ENCODE measurements at places on chromosomes 7 and 10.

DNA sequence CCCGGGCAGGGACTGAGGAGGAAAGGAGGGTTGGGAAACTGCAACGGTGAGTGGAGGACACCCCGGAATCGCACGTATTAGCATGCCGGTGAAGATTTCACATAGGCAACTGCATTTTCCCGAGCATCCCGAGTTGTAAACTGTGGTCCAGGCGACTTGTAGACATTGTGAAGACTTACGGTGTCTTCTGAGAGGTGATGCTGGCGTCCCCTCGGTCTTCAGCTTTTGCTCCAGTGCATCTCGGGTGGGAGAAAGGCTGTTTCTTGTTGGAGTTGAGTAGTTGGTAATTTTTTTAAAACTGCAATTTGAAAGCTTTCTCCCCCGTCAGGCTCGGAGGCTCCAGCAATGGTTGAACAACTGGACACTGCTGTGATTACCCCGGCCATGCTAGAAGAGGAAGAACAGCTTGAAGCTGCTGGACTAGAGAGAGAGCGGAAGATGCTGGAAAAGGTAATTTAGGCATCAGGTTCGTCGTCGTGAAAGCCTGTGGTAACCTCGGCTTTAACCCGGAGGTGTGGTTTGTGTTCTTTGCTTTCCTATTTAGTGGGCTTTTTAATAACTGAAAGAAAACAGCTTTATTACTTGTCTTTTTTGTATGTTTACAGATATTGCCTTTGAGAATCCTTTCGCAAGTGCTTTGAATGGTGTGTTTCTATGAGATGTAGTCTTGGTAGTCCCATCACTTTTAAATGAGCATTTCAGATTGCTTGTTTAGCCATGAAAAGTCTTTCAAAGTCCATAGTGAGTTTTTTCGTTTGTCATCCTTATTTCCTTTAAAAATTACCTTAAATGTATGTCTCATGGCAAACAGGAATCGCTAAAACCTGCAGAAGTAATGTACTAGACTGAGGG lies 687 bp downstream of the HELLS start:
- no peak for DNase-seq

DNA sequence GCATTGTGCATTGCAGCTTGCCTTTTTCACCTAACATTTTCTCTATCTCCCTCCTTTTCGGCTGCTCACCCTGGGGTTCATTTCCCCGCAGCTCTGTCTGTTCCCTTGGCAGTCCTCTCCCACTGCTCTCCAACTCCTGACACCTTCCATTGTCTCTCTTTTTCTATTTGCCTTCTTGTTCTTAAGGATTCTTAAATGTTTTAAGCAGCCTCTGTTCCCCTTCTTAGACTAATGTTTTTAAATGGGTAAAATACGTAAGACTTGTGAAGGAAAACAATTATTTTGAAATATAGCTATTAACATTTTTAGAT lies 19.4 kb downstream of the BMPR1A start:
- no peak for DNase-seq

DNA sequence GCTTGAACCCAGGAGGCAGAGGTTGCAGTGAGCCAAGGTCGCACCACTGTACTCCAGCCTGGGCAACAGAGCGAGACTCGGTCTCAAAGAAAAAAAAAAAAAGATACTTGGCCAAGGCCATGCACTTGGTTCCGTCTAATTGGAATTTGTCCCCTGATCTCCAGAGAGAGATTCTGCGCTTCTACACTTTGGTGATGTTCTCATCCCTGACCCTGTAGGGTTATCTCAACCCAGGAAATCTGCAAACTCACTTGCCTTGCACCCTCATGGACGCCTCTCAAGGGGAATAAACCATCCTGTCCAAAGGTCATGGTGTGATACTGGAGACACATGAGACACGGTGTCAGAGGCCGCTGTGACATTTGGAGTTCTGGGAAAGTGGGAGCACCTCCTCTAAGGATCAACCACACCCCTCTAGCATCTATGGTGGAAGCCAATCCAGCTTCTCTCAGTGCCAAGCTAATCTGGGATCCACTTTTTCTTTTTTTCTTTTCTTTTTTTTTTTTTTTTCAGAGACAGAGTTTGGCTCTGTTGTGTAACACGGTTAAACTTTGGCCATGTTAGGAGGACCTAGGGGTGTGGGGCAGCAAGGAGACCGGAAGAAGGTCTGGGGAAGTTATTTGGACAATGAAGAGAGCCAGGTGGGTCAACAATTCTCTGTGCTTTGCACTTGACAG lies 7.8 kb upstream of the POR start:
- DNase-seq, result no peak

- no peak for DNase-seq
These were observed 43.3 kb upstream of the EZH2 start for GRCh38 chr7:148927123-148928045.

- no peak for DNase-seq
These were observed 282.9 kb upstream of the LYZL1 start for GRCh38 chr10:29005988-29006387.

DNA sequence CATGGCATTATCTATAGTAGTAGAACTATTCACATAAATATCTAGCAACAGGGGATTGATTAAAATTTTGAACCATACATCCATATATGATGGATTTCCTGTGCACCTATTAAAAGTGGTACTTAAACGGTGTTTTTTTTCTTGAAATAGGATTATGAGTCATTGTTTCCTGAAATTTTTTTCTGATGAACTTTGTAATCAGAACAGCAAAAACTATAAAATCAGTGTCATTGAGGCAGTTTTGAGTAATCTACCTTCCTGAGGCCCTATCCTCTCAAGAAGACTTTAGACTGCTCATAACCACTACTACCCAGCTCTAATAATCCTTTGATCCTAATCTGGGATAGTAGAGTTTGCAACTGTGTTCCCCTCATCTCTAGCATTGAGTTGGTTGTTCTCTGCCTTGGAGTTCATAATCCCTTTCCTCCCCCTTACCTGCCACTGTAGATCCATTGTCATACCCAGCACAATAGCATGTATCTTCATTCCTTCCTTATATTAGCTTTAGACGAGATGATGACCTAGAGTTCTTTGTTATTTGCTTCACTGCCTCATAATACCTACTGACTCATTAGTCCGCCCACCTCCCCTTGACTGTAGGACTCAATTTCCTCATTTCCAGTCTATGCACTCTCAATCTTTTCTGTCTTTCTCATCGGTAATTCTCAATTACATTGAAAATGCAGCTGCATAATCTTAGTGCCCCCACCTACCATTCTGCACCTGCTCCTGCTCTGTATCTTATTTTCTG lies 133.4 kb downstream of the LRRC4 start:
- no peak for DNase-seq

GRCh38 chr10:33333260-33334101 lies 986 bp downstream of the NRP1 start:
- DNase-seq, result no peak

DNA sequence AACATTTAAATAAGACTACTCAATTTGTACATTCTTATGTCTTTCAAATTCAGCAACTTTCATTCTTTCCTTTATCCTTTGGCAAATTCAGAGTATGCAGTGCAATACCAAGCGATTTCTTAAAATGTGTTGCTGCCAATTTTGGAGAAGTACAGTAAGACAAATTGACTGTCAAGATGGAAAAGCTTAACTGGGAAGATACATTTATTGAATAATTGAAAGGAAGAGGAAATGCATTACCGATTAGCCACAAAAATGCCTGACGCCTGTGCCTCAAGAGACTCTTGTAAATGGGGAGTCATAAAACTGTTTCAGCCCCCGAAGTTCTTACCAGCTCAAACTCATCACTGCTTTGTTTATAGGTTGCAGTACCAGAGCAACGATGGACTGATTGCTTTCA lies 373.3 kb upstream of the GALNT17 start:
- no peak for DNase-seq

DNA sequence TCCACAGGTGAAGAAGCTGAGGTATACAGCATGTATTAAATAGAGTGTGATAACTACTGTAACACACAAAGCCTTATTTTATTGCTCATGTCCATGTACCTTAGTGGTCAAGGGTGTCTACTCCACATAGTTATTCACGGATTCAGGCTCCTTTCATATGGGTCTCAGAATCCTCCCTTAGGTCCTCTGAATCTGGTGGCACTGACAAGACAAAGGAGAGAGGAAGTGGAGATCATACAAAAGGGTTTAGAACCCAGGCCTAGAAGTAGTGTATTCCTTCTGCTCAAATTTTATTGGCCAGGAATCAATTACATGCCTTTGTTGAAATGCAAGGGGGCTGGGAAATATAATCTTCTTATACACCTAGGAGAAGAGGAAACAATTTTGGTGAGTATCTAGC lies 164.6 kb downstream of the PTEN start:
- DNase-seq, result no peak

DNA sequence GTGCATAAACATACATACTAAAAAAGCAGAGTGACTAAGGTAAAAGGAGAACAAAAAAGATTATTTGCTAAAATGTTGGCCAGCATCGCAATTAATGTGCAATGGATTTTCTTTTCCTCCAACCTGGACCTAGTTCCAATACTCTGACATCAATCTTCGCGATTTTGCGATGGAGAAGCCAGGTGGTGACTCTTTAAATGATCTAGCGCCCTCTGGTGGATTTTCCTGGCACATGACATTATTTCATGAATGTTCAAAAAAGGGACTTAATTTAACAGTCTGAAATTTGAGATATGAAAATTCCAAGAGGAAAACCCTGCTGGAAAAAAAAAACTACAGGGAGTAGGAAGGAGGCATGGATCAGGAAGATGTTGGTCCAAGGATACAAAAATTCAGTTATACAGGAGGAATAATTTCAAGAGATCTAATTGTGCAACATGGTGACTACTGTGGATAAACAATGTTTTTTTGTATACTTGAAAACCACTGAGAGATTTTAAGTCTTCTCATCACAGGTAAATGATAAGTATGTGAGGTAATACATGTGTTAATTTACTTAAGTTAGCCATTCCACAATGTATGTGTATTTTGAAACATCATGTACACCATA lies 4.3 kb upstream of the KCNMA1 start:
- DNase-seq, result no peak

DNA sequence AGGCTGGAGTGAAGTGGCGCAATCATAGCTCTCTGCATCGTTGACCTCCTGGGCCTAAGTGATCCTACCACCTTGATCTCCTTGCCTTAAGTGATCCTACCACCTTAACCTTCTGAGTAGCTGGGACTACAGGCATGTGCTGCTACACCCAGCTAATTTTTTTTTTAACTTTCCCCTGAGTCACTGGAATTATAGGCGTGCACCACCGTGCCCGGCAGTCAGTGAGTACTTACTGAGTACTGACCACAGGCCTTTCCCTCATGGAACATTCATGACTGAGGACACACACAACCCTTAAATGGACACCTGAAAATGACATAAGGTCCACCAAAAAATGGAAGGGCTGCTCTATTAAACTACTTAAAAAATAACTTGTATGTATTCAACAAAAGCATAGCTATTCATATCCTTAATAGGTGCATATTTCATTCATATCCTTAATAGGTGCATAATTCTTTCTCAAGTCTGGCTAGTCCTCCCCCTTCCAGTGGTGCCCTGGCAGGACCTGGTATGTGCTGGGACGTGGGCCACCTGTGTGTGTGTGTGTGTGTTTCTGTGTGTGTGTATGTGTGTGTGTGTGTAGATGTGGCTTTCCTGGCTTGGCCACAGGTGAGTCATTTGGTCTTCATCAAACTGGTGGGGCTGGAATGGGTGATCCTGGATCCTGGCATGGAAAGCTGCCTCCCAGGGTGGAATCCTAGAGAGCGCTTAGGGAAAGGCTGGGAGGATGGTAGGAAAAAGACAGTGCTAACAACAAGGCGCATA lies 3.5 kb downstream of the FAM180A start:
- no peak for DNase-seq

GRCh38 chr10:73251683-73252444 lies 580 bp downstream of the MRPS16 start:
- no peak for DNase-seq

DNA sequence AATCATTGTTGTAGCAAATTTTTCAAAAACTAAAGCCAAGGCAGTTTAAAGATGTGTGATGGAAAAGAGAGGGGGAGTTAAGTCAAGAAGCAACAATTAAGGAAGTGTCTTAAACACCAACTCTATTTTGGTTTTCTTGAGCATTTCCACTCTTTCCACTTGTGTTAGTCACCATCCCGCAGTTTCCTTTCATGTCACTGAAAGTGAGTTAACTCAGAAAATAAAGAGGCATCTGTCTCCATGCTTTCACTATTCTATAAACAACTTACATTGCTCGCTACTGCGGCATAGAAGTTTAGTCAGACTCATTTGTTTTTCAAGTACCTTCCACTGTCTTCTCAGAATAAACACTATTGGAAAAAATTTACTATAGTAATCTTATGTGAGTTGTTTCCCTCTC lies 284.9 kb upstream of the SEMA3D start:
- DNase-seq, result no peak

DNA sequence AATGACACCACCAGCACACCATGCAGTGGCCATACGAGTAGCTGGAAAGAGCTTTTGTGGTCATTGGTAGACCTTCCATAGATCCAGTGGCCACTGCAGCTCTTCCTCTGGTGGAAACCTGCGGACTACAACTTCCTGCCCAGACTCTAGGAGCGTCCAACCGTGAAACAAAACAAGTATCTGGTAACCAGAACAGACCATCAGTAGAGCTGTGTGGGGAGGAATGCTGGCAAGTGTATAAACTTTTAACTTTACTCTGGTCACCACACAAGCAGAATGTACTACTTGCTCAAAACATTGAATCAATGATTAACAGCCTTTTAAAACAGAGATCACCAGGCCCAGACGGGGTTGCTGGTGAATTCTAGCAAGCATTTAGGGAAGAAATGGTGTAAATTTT lies 154.7 kb upstream of the DGKB start:
- DNase-seq, result no peak

GRCh38 chr7:84610390-84610789 lies 415.8 kb upstream of the SEMA3A start:
- DNase-seq, result no peak

- peak; percentile 57 for DNase-seq
These were observed 86.2 kb upstream of the ANLN start for GRCh38 chr7:36303202-36304098.

DNA sequence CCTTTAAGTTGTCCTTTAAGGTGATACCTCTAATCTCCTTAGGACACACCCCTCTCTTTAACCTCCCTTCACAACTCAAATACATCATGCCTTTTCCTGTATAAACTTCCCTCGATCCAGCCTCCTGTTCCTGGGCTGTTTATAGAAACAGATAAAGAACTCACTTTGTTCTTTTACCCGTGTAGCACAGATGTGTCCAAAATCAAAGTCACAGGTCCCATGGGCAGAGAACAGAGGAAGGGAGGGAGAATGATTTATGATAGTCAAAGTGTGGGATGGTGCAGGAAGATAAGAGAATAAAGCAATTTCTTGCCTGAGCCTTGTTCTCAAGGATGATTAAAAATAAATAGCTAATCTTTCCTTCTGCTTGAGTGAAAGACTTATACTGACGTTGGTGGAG lies 50.3 kb upstream of the CABCOCO1 start:
- DNase-seq, result no peak

GRCh38 chr10:91589015-91589657 lies 43.7 kb downstream of the PPP1R3C start:
- DNase-seq, result no peak
